ENCODE measurements at places on chromosomes 5 and 9.

DNA sequence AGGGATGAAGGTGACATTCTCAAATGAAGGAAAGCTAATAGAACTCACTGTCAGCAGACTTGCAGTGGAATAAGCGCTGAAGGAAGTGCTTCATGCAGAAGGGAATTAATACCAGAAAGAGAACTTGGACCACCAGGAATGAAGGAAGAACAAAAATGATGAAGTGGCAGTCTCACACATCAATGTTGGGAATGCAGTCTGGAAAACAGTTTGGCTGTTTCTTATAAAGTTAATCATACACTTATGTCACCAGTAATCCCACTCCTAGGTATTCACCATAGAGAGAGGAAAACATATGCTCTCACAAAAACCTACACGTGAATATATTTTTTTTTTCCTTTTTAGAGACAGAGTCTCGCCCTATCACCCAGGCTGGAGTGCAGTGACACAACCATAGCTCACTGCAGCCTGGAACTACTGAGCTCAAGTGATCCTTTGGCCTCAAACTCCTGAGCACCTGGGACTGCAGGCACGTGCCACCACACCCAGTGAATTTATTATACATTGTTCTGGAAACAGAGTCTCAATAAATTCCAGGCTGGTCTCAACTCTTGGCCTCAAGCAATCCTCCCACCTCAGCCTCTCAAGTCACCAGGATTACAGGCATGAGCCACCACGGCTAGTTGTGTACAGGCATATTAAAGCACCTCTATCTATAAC lies 81.2 kb downstream of the ROR2 start:
- DNase-seq = no peak

DNA sequence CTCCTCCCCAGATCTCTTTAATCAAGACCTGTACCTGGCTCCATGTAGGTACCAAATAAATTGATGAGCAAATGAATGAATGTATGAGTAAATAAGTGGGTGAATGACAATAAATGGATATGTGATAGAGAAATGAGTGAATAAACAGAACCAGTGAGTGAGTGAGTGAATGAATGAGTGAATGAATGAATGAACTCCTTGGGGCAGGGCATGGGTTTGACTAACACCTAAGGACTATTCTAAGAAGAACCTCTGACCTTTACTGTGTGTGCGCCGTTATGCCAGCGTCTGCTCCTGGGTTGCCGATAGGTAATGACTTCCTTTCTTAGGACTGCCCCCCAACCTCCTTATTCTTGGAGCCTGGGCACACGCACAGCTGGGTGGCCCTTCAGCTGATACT lies 1.8 kb upstream of the RPL26L1 start:
- no peak for DNase-seq

GRCh38 chr9:109319017-109319625 lies 1.7 kb downstream of the EPB41L4B start:
- DNase-seq = no peak

DNA sequence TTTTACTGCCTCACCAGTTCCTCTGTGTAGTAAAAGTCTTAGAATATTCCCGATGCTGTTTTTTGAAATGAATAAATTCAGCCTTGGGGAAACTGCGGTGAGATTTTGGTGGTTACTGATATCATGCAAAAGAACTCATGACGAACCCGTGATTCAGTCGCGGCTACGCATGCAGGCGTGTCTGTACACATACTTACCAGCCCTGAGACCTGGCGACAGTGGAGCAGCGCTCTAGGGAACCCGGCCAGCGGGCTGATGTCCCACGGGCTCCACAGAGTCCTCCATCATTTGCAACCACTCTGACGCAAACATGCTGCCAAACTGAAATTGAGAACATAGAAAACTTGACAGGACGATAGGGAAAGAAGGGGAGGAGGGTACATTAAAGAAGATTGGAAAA lies 315.6 kb upstream of the DAB2 start:
- no peak for DNase-seq

- DNase-seq = no peak
Observed at GRCh38 chr5:53456366-53456765, 24.1 kb upstream of the FST start.

- DNase-seq = no peak
Observed at GRCh38 chr9:136983167-136983566, 374 bp downstream of the LCNL1 start.

DNA sequence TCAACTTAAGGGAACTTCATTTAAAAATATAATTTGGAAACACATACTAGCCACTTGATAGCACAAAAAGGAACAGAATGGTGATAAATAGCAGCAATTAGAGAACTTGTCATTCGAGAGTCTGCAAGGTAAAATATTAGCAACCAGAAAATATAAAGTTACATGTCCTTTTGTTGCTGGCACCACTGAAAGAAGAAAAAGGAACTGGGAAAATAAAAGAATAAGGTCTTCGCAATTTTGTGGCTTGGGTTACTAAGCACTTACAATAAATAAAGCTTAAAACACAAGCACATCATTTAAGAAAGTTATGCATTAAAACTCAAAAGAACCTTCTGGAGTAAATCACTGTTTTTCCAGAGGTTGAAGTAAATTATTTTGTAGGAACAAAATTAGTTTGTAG lies 149.9 kb upstream of the FBN2 start:
- no peak for DNase-seq

DNA sequence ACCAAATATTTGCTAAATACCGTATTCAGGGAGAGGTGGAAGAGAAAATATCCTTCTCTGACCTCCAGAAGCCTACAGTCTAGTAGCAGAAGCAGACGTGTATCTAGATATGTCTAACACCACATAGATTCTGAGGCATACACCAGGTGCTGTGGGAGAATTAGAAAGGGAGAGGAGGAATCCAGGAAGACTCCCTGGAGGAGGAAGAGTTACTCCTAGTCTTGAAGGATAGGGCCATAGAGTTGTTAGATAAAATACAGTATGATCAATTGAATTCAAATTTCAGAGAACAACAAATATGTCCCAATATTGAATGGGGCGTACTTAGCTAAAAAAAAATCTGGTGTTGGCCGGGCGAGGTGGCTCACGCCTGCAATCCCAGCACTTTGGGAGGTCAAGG lies 58.7 kb downstream of the TMOD1 start:
- no peak for DNase-seq

DNA sequence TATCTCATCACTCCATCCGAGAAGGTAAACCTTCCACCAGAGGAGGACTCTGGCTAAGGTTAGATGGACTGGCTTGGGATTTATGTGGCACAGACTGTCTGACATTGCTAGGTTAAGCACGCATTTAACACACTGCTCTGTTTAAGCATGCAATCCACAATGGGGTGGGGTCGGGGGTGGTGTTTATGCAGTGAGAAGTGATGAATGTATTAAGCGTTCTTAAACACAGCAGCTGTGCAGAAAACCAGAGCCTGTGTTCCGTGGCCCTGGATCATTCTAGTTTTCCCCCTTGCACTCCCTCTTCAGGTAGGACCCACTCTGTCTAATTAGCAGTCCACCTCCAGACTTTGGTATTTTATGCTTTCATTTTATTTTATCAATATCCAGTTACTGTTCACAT lies 46.4 kb downstream of the STXBP1 start:
- no peak for DNase-seq

GRCh38 chr5:53073348-53073747 lies 36.2 kb downstream of the MOCS2 start:
- DNase-seq = no peak

Measured in SHP77 treated with DMSO at 0.1 percent for 48 hours (cell line).